Stimulated activated CD8-positive, alpha-beta memory T cell treated with anti-CD3 and anti-CD28 coated beads, Interleukin-4, amount 100 ng/mL, for 4 hours (primary cell): ENCODE measurements at places on chromosomes 4 and X.

GRCh38 chr4:921830-922331 is 10.2 kb downstream of the GAK start:
- no peak for DNase-seq

- no peak for DNase-seq
These were observed 217.5 kb downstream of the BANK1 start for GRCh38 chr4:102007959-102008425.

GRCh38 chrX:107571296-107571998 is 56.9 kb upstream of the PRPS1 start:
- no peak for DNase-seq

- DNase-seq: no peak
These were observed 62.7 kb downstream of the GAB1 start for GRCh38 chr4:143399113-143399949.

GRCh38 chr4:3471886-3472285 is 8.8 kb downstream of the DOK7 start:
- DNase-seq: no peak

DNA sequence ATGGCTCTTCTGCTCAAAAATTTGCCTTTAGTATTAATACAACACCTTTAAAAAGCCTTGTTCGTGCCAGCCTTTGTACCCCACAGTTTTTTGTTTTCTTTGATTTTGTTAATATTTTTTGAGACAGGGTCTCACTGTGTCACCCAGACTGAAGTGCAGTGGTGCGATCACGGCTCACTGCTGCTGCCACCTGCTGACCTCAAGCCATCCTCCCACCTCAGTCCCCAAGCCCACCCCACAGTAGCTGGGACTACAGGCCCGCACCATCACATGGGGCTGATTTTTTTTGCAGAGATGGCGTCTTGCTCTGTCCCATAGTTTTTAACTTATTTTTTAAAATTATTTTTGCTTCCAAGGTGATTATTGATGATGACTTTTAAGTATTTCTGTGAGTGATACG is 134.0 kb downstream of the HTR2C start:
- DNase-seq: no peak

DNA sequence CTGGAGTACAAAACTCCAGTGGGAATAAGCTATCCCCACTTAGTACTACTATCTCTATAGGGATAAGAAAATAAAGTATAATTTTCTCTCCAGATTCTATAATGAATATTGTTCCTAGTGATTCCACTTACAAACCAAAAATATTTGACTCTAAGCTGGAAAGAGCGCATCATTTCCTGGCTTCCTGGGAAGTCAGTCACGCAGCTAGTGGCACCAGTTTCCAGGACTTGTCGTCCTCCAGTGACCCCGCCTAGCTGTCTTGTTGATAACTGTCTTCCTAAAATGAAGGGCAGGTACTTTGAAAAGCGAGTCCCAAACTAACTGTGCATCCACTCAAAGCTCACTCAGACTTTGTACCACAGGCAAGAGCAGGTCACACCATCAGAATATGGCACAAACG is 39.3 kb downstream of the LNX1 start:
- no peak for DNase-seq
